Neural progenitor cell (in vitro differentiated cells): ENCODE measurements at places on chromosomes 12 and 14. TPM values are rescaled to one million over a fixed set of nuclear protein-coding genes. Genes with fewer than 3 reads are reported as not detected.

Gene P2RX2
- 0.15 TPM in 1 of 2 replicates, not detected in the other for total RNA-seq

GRCh38 chr12:67356380-67356774, 87.2 kb downstream of the CAND1 start:
- H3K27me3 ChIP-seq, result no peaks in the 10 kb centered on the region
- no peaks in the 10 kb centered on the region for H3K36me3 ChIP-seq
- peaks cover 3% of the 10 kb centered on the region for H3K4me1 ChIP-seq

DNA sequence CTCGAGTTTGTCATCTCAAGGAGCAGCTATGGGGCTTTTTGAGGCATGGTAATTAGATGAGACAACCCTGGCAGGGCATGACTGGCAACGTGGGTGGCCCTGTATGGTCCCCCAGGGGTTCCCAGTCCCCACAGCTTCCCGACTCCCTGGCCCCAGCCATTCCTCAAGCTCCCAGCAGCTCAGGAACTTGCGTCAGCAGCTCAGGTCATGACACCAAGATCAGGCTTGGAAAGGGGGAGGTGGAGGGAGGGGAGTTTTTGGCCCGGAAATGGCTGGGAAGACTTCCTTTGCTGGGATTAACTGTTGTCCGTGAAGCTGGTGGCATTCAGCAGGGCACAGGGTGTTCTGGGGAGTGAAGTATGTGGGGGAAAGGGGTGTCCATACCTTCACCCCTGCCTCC, 10.4 kb upstream of the NRIP2 start:
- no peak overlapping the region for H3K27ac ChIP-seq
- peak; percentile 37 for DNase-seq
- H3K4me1 ChIP-seq, result peaks cover 23% of the 10 kb centered on the region
- no peaks in the 10 kb centered on the region for H3K36me3 ChIP-seq
- H3K27me3 ChIP-seq, result no peaks in the 10 kb centered on the region

Gene FRMD6
- total RNA-seq, result 20.6 and 24.4 TPM in 2 replicates

Gene SCN8A
- total RNA-seq, result 9.3 and 14.2 TPM in 2 replicates

- DNase-seq, result peak; percentile 25
- no peak overlapping the region for H3K4me3 ChIP-seq
- no peak overlapping the region for H3K27ac ChIP-seq
- no peaks in the 10 kb centered on the region for H3K4me1 ChIP-seq
- H3K36me3 ChIP-seq, result no peaks in the 10 kb centered on the region
Measured at GRCh38 chr12:127507341-127507740, 759.6 kb upstream of the TMEM132C start.

Gene IAPP
- 0.15 and 0.92 TPM in 2 replicates for total RNA-seq

DNA sequence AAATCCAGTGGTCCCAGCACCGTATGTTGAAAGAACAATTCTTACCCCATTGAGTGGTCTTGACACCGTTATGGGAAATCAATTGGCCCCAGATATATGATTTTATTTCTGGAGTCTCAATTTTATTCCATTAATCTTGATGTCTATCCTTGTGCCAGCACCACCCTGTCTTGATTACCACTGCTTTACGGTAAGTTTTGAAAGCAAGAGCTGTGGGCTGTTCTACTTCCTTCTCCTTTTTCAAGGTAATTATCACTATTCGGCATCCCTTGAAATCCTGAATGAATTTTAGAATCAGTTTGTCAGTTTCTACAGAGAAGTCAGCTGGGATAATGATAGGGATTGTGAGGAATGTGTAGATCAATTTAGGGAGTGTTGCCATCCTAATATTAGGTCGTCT, 160.8 kb upstream of the SFSWAP start:
- H3K27ac ChIP-seq, result no peak overlapping the region
- H3K36me3 ChIP-seq, result no peaks in the 10 kb centered on the region
- no peaks in the 10 kb centered on the region for H3K4me1 ChIP-seq
- no peak for DNase-seq
- H3K4me3 ChIP-seq, result no peak overlapping the region
- H3K27me3 ChIP-seq, result no peaks in the 10 kb centered on the region

GRCh38 chr14:101134161-101134631, 230.7 kb upstream of the RTL1 start:
- no peak for DNase-seq
- H3K4me3 ChIP-seq, result no peak overlapping the region

GRCh38 chr12:52141875-52142274, 49.9 kb downstream of the KRT80 start:
- no peaks in the 10 kb centered on the region for H3K36me3 ChIP-seq
- DNase-seq, result no peak
- H3K4me3 ChIP-seq, result no peak overlapping the region

GRCh38 chr14:83873669-83874068, 1656.3 kb upstream of the FLRT2 start:
- H3K4me1 ChIP-seq, result no peaks in the 10 kb centered on the region
- H3K4me3 ChIP-seq, result no peak overlapping the region
- H3K27ac ChIP-seq, result no peak overlapping the region

DNA sequence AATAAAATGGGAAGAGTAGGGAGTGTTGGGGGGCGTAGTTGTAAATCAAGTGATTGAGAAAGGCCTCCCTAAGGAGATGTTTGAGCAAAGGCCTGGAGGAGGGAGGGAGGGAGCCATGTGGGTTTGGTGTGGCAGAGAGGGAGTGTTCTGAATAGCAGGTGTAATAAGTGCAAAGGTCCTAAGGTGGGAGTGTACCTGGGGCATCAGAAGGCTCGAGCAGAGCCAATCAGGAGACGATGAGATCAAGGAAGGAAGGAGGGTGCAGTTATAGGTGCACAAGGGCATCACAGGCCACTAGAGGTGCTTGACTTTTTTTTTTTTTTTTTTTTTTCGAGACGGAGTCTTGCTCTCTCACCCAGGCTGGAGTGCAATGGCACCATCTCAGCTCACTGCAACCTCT, 77.9 kb upstream of the PLXNC1 start:
- no peak overlapping the region for H3K4me3 ChIP-seq
- no peaks in the 10 kb centered on the region for H3K27me3 ChIP-seq
- peaks cover 13% of the 10 kb centered on the region for H3K4me1 ChIP-seq
- H3K36me3 ChIP-seq, result no peaks in the 10 kb centered on the region
- DNase-seq, result no peak
- H3K27ac ChIP-seq, result no peak overlapping the region

- no peaks in the 10 kb centered on the region for H3K36me3 ChIP-seq
- no peaks in the 10 kb centered on the region for H3K27me3 ChIP-seq
- peaks cover 12% of the 10 kb centered on the region for H3K4me1 ChIP-seq
Measured at GRCh38 chr14:73438993-73439392, 19.4 kb downstream of the NUMB start.

DNA sequence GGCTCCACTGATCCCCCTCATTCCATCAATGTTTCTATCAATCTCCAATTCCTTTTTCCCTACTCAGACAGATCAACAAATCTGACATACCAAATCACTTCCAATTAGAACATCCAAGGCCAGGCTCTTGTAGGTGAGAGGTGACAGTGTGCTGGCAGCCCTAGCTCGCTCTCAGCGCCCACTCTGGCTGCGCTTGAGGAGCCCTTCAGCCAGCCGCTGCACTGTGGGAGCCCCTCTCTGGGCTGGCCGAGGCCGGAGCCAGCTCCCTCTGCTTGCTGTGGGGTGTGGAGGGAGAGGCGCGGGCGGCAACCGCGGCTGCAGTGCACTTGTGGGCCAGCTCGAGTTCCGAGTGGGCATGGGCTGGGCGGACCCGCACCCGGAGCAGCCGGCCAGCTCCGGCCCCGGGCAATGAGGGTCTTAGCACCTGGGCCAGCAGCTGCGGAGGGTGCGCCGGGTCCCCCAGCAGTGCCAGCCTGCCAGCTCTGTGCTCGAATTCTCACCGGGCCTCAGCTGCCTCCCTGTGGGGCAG, 6.0 kb upstream of the ITPR2 start:
- DNase-seq, result no peak
- H3K36me3 ChIP-seq, result no peaks in the 10 kb centered on the region
- H3K4me1 ChIP-seq, result no peaks in the 10 kb centered on the region

DNA sequence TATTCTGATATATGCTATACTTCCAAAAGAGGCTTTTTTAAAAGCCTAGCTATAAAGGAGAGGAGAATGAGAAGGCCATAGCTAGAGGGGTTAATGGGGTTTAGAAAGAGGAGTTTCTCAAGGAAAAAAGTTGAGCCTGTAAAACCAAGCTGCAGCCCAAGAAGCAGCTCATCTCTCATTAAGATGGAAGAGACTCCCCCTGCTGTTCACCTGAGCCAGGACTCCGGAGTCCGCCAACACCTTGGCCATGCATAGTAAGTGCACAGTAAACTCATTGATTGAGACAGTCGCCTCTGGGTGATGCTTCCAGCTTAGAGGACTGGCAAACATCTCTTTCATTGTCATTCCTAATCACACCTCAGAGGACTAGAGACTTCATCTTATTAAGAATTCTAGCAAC, 46.2 kb downstream of the ANO2 start:
- DNase-seq, result no peak
- H3K36me3 ChIP-seq, result no peaks in the 10 kb centered on the region
- no peak overlapping the region for H3K27ac ChIP-seq
- H3K27me3 ChIP-seq, result no peaks in the 10 kb centered on the region

Gene LIN7A
- 18.3 and 31.7 TPM in 2 replicates for total RNA-seq

GRCh38 chr14:104443391-104444158, 136.0 kb upstream of the C14orf180 start:
- peak; percentile 58 for DNase-seq
- H3K36me3 ChIP-seq, result no peaks in the 10 kb centered on the region
- no peak overlapping the region for H3K4me3 ChIP-seq
- no peak overlapping the region for H3K27ac ChIP-seq
- H3K4me1 ChIP-seq, result peaks cover 14% of the 10 kb centered on the region

GRCh38 chr14:73227812-73228781, 9.2 kb upstream of the PAPLN start:
- no peaks in the 10 kb centered on the region for H3K36me3 ChIP-seq
- no peak overlapping the region for H3K27ac ChIP-seq
- H3K4me3 ChIP-seq, result no peak overlapping the region
- peaks cover 25% of the 10 kb centered on the region for H3K4me1 ChIP-seq

Gene PTPRO
- total RNA-seq, result 3.7 and 5.8 TPM in 2 replicates

Gene KRT74
- total RNA-seq, result not detected in 2 replicates

Gene DBX2
- 0.06 TPM in 1 of 2 replicates, not detected in the other for total RNA-seq

DNA sequence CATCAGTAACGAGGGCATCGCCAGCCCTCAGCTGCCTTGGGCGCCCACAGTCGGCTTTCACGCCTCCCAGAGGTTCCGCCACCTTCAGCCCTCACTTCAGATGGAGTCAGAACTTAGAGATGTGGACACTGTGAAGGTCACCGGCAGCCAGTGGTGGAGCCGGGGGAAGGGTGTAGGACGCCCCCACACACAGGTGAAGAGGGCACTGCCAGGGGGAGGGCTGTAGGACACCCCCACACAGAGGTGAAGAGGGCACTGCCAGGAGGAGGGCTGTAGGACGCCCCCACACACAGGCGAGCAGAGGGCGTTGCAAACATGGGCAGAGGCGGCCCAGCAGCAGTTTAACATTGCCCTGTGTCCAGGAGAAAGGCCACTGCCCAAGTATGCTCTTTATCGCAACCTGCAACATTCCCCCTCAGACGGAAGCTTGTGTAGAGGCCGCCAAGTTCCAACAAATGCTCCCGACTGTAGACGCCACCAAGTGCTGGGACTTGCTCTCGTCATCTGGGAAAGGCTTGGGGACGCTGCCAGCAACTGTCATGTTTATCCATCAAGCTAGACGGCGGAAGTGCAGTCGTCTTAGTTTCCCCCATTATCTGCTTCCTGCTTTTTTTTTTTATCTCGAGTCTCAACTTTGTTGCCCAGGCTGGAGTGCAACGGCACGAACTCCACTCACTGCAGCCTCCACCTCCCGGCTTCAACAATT, 4.9 kb upstream of the ANKLE2 start:
- no peak for DNase-seq
- H3K27me3 ChIP-seq, result no peaks in the 10 kb centered on the region
- H3K36me3 ChIP-seq, result no peaks in the 10 kb centered on the region
- H3K27ac ChIP-seq, result no peak overlapping the region
- no peak overlapping the region for H3K4me3 ChIP-seq

Gene SMCO2
- not detected in 2 replicates for total RNA-seq

DNA sequence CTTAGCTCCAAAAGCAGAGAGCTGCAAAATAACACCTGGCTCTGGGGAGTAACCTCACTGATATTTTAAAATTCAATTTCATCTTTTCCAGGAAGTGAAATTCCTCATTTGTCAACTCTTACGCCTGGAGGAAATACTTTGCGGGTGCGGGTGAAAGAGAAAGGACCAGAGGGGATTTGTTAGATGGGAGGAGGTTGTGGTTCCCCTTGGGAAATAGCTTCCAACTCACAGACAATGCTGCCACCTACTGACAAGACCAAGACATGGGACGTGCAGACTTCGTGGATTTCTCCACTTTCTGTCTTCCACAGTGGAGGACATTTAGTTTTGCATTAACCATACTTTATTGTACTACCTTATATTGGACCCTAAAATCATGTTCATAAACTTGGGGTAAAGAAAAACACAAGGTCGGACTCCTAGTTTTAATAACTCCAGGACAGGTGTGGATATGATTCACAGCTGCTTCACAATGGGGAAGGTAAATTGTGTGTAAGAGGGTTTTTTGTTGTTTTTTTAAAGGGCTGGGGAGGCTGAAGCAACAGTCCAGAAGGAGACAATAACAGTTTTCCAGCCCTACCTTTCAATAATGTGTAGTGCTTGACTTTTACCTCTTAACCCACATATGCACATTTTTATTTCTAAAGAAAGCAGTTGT, 10.8 kb downstream of the FBXL14 start:
- H3K36me3 ChIP-seq, result no peaks in the 10 kb centered on the region
- no peak overlapping the region for H3K4me3 ChIP-seq
- H3K27ac ChIP-seq, result no peak overlapping the region
- peaks cover 86% of the 10 kb centered on the region for H3K4me1 ChIP-seq

GRCh38 chr12:124786061-124786964, 77.4 kb downstream of the SCARB1 start:
- H3K4me1 ChIP-seq, result peaks cover 4% of the 10 kb centered on the region
- peak; percentile 92 for DNase-seq
- no peak overlapping the region for H3K27ac ChIP-seq
- H3K4me3 ChIP-seq, result peak overlapping the region; percentile 60

- H3K27me3 ChIP-seq, result no peaks in the 10 kb centered on the region
- DNase-seq, result no peak
- no peaks in the 10 kb centered on the region for H3K36me3 ChIP-seq
- H3K27ac ChIP-seq, result no peak overlapping the region
- H3K4me3 ChIP-seq, result no peak overlapping the region
Measured at GRCh38 chr12:28781671-28782652, 367.1 kb upstream of the FAR2 start.

DNA sequence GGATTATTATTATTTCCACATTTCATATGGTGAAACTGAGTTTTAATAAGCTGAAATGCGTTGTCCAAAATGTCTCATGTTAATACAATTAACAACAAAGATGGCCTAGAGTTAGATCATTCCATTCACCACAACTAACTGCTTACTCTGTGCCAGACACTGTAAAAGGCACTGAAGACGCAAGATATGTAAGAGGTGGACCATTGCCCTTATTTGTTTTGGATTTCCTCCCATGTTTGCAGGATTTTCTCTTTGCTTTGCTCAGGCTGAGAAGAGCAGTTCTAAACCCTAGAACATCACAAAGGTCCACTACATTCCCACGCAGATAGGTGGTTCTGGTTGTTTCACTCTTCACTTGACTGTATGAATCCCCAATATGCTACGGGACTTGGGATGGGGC, 324.4 kb upstream of the KITLG start:
- no peaks in the 10 kb centered on the region for H3K36me3 ChIP-seq
- H3K27me3 ChIP-seq, result no peaks in the 10 kb centered on the region
- H3K4me3 ChIP-seq, result no peak overlapping the region
- H3K27ac ChIP-seq, result no peak overlapping the region

Gene CRY1
- 36.7 and 51.3 TPM in 2 replicates for total RNA-seq

Gene FAM90A1
- total RNA-seq, result 0.09 TPM in 1 of 2 replicates, not detected in the other

Gene CACNB3
- total RNA-seq, result 25.0 and 31.3 TPM in 2 replicates
